ENCODE measurements at places on chromosomes 3 and 15. TPM values are rescaled to one million over a fixed set of nuclear protein-coding genes. Genes with fewer than 3 reads are reported as not detected.

Gene NOX5
- total RNA-seq, result not detected

DNA sequence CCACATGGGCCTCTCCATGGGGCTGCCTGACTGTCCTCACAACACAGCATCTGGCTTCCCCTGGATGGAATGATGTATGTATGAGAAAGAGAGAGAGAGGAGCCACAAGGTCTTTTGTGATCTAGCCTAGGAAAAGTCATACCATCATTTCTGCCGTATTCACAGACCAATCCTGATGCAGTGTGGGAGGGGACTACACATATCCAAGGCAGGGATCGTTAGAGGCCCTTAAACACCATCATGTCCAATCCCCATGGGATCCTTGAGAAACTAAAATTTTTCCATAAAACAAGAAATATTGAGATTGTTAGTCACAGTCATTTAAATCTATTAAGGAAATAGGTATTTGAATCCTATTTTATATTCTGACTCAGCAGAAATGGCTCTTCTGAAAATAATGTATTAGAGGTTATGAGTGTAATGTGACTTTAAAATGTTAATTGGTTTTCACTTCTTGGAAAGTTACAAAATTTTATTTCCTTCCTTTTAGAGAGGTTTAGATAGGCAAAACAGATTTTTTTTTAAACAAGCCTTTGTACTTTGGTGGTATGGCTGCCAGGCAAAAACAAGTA lies 65.1 kb upstream of the TSC22D2 start:
- no peaks in the 10 kb centered on the region for H3K27me3 ChIP-seq
- peaks cover 3% of the 10 kb centered on the region for H3K36me3 ChIP-seq
- H3K4me1 ChIP-seq, result peaks cover 52% of the 10 kb centered on the region
- no peak overlapping the region for H3K4me3 ChIP-seq
- H3K27ac ChIP-seq, result no peak overlapping the region

Gene RBPMS2
- 4.8 TPM for total RNA-seq

Gene FETUB
- not detected for total RNA-seq

DNA sequence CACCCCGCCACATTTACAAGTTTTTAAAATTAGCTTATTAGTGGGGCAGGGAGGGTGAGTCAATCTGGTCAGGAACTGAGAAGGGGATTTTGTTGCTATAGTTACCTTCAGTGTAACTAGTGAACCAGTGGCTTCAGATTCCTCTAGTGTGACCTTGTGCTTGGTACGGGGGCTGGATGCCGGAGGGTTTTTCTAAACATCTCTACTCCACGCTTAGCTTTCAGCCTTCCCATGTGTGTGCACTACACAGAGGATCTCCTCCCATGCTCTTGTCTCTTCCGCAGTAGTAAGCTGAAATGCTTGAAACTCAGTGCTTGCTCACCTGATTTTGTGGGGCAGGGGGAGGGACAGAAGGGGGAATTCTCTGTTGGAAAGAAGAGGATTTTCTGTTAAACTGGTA lies 67.9 kb upstream of the AKAP13 start:
- no peak for DNase-seq
- H3K36me3 ChIP-seq, result no peaks in the 10 kb centered on the region
- H3K4me1 ChIP-seq, result peaks cover 60% of the 10 kb centered on the region
- H3K4me3 ChIP-seq, result peak overlapping the region; percentile 16
- H3K27me3 ChIP-seq, result no peaks in the 10 kb centered on the region

Gene COMMD4
- total RNA-seq, result 99.0 TPM

GRCh38 chr15:51580385-51580784 lies 42.2 kb downstream of the DMXL2 start:
- peaks cover 2% of the 10 kb centered on the region for H3K36me3 ChIP-seq
- H3K4me1 ChIP-seq, result peaks cover 16% of the 10 kb centered on the region
- H3K27ac ChIP-seq, result no peak overlapping the region
- H3K27me3 ChIP-seq, result no peaks in the 10 kb centered on the region
- DNase-seq, result no peak

- no peaks in the 10 kb centered on the region for H3K27me3 ChIP-seq
- H3K4me1 ChIP-seq, result peaks cover 2% of the 10 kb centered on the region
- H3K36me3 ChIP-seq, result peaks cover 35% of the 10 kb centered on the region
Observed at GRCh38 chr3:37086918-37087317, 87.5 kb downstream of the LRRFIP2 start.

DNA sequence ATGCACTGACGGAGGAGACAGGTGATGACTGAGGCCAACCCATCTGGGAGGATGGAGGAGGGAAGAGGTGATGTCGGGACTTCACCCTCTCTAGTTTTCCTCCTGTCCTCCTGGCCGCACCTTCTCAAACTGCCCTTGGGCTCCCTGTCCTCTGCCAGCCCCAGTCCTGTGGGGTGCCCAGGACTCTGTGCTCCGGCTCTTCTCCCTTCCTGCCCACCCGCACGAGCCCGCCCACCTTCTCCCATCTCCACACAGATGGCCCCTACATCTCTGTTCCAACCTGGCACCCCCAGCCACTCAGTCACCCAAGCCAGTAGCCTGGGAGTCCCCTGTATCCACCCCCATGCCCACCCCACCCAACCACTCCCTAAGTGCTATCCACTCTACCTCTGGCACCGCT lies 206.7 kb upstream of the LINGO1 start:
- H3K4me3 ChIP-seq, result no peak overlapping the region
- no peak overlapping the region for H3K27ac ChIP-seq
- DNase-seq, result no peak
- H3K4me1 ChIP-seq, result no peaks in the 10 kb centered on the region
- H3K27me3 ChIP-seq, result peaks cover 58% of the 10 kb centered on the region
- H3K36me3 ChIP-seq, result no peaks in the 10 kb centered on the region

- no peak overlapping the region for H3K4me3 ChIP-seq
- H3K27me3 ChIP-seq, result peaks cover 58% of the 10 kb centered on the region
- no peaks in the 10 kb centered on the region for H3K4me1 ChIP-seq
- no peaks in the 10 kb centered on the region for H3K36me3 ChIP-seq
- DNase-seq, result no peak
Observed at GRCh38 chr15:44694416-44694815, 16.7 kb downstream of the PATL2 start.

Gene RASL12
- total RNA-seq, result 0.73 TPM

DNA sequence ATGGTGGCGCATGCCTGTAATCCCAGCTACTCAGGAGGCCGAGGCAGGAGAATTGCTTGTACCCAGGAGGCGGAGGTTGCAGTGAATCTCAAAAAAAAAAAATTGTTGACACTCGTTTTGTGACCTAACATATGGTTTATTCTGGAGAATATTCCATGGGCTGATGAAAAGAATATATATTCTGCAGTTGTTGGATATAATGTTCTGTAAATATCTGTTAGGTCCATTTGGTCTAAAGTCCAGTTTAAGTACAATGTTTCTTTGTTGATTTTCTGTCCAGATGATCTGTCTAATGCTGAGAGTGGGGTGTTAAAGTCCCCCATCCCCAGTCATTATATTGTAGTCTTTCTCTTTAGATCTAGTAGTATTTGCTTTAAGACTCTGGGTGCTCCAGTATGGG lies 15.6 kb downstream of the IL20RB start:
- H3K36me3 ChIP-seq, result peaks cover 3% of the 10 kb centered on the region
- no peak for DNase-seq
- H3K4me3 ChIP-seq, result no peak overlapping the region
- H3K27ac ChIP-seq, result no peak overlapping the region
- no peaks in the 10 kb centered on the region for H3K27me3 ChIP-seq
- H3K4me1 ChIP-seq, result no peaks in the 10 kb centered on the region

GRCh38 chr3:124850633-124851032 lies 36.5 kb downstream of the ITGB5 start:
- H3K4me3 ChIP-seq, result no peak overlapping the region
- H3K36me3 ChIP-seq, result peaks cover 38% of the 10 kb centered on the region
- no peak for DNase-seq
- H3K27ac ChIP-seq, result peak overlapping the region; percentile 92
- no peaks in the 10 kb centered on the region for H3K27me3 ChIP-seq

All from osteocyte (in vitro differentiated cells).